ENCODE measurements at places on chromosomes 6 and 20.

DNA sequence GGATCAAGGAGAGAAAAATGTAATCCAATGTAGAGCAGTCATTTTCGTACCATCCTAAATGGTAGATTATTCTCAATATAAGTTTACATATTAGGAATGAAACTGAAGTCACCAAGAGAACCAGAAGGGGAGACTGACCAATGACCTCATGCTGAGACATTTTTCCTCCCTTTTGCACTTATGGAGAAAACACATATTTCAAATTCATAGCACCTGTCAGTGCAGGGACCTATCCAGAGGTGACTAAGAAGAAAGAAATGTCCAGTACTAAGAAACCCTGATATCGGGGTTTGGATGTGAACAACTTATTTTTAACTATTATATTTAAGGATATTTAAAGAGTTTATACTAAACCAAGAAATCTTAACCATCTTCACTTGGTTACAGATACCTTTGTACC is 16.6 kb upstream of the LYRM2 start:
- DNase-seq: no peak

DNA sequence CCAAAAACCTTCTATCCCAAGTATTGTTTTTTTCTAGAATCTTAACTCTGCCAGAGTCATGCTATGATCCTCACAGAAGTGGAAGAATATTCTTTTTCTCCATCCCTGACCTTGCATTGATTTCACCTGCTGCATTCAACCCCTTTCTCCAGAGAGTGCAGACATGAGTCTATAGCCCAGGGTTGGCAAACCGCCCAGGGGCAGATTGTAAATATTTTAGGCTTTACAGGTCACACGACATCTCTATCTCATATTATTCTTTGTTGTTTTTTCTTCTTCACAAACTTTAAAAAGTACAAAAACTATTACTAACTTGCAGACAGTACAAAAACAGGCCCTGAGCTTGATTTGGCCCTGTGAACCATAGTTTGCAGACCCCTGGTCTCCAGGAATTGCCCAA is 112.1 kb upstream of the ASF1A start:
- no peak for DNase-seq

DNA sequence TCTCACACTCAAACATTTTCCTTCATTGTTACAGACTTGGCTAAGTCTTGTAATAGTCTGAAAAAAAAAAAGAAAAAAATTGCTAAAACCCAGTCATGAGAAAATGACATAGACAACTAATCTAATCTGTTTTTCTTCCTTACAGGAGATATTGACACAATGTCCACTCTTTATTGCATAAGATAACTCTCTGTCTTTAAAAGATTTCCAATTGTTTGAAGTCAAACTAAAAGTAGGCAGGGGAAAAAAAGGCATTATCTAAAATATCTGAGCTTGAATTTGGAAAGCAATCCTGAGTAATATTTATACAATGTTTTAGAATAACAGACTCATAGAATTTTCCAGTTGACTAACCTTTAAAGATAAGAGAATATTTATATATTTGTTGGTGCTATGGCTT is 233.0 kb upstream of the CEP162 start:
- DNase-seq: no peak

DNA sequence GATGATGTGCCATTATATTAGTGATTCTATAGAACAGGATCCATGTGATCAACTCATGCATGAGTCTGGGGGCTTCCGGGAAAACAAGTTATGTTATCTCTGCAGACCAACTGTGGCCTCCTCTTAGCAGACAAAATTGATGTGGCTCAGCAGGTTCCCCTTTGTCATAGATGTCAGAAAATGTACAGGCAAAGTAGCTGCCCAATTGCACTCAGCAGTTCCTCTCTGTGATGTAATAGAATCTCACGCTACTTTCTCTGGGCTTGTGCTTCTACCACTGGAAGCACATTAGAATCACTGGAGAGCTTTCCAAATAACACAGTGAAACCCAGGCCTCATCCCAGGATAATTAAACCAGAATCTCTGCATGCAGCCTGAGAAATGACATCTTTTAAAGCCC is 253.1 kb downstream of the SLC24A3 start:
- peak; percentile 80 for DNase-seq

DNA sequence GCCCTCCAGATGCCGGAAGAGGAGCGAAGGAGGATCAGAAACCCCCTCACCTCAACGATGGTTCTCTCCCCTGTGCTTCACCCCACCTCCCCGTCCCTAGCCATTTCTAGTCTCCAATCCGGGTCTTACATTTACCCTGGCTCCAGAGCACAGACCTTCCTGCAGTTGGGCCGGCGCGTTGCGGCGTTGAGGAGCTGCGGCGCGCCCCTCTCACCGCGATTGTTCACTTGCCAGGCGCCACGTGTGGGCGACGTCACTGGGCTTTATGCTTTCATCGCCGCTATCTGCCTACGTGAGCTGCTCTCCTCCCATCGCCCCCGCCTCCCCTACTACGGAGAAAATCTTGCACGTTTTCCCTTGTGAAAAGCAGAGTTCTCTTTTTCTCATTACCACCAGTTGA is at the start of gene CRISP2:
Gene CRISP2 (minus strand): TSS at position 198 of the 400 bp plus-strand sequence. CDS start 4,347 bp downstream, outside the sequence.
- DNase-seq: no peak

- no peak for DNase-seq
Observed at GRCh38 chr6:150949526-150949925, 84.0 kb downstream of the MTHFD1L start.

DNA sequence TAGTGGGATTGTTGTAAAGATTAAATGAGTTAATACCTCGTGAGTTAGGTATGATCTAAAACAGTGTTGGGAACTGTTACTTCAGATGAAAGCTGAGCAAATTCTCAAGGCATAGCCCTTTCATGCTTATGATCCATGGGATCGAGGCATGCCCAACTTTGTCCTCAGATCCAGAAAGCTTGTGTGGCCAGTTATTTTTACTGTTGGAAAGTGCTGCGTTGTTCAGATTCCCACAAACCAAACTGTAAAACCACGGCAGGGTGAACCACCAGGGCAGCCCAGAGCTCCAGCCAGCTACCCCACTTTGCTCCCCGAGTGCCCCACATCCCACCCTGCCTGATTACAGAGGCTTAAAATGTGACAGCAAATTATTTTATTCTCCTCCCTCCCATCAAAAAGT is 139.3 kb upstream of the RIN2 start:
- DNase-seq: no peak

GRCh38 chr6:144481527-144481926 is 196.4 kb downstream of the UTRN start:
- no peak for DNase-seq

- no peak for DNase-seq
Observed at GRCh38 chr6:157443066-157443800, 62.2 kb downstream of the ZDHHC14 start.

DNA sequence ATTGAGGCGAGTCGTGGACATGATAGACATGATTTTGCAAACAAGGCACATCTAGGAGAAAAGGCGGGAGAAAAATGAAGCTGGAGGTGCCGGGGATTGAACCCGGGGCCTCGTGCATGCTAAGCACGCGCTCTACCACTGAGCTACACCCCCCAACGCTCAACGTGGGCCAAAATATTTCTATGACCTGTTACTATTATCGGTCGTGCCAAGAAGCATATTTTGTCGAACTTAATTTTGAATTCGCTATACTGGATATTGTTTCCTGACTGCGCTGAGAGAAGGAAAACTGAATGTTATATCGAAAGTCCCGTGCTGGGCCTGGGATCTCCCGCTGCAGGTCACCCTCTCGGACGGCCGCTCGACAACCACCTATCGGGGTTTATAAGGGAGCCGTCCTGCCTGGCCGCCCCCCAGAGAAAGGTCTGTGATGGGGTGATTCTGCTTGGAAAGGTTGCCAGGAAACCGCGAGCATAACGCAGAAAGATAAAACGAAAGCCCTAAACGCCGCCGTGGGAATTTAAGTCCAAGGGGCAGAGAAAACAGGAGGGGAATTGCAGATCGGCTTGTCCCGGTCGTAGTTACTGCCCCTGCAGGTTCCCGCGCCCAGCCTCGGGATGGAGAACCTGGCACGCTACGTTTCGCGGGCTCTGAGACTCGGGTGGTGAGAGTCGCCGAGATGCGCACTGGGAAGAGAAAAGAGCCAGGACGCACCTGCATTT is 60.0 kb downstream of the TRIM27 start:
- peak; percentile 86 for DNase-seq

DNA sequence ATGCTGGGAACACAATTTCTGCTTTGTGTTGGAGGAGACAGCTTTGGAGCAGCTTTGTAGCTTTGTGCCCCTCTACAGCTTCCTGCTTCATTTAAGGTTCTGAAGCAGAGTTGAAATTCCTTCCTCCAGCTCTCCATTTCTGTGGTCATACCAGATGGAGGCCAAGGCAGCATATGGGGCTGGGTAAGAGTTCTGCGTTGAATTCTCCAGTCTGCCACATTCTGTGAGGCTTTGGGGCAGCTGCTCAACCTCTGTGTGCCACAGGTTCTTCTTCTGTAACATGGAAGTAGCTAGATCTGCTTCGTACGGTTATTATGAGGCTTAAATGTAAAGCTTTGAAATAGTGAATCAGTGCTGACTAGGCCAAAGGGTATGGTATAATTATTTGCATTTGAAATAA is 2.9 kb upstream of the TRIM26 start:
- DNase-seq: no peak

GRCh38 chr6:94144807-94145206 is 725.4 kb upstream of the EPHA7 start:
- no peak for DNase-seq

- DNase-seq: peak; percentile 84
Observed at GRCh38 chr20:45792317-45793118, 764 bp downstream of the DNTTIP1 start.

- DNase-seq: no peak
Observed at GRCh38 chr6:90533615-90534336, 53.1 kb downstream of the MAP3K7 start.

- no peak for DNase-seq
Observed at GRCh38 chr6:91480402-91480801, 893.5 kb upstream of the MAP3K7 start.

DNA sequence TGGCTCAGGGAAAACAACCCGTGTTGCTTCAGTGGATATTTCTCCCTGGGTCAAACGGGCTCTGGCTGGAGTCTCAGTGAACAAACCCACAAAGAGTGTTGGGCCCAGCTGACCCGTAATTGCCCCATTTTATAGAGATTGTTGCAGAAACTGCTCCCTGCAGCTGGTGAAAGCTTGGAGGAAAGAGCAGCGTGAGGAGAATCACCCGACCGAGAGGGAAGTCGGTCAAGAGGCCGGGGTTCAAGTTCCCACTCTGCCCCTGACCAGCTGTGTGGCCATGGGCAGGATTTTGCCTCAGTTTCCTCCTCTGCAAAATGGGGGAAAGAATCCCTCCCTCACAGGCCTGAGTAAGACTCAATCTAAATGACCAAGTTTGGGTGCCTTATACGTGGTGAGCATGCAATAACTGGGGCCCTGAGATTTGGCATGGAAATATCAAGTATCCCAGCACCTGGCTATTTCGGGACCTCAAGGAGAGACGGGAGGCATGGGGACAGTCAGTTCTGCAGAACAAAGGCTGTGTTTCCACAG is 1.7 kb upstream of the TGM2 start:
- DNase-seq: peak; percentile 68

DNA sequence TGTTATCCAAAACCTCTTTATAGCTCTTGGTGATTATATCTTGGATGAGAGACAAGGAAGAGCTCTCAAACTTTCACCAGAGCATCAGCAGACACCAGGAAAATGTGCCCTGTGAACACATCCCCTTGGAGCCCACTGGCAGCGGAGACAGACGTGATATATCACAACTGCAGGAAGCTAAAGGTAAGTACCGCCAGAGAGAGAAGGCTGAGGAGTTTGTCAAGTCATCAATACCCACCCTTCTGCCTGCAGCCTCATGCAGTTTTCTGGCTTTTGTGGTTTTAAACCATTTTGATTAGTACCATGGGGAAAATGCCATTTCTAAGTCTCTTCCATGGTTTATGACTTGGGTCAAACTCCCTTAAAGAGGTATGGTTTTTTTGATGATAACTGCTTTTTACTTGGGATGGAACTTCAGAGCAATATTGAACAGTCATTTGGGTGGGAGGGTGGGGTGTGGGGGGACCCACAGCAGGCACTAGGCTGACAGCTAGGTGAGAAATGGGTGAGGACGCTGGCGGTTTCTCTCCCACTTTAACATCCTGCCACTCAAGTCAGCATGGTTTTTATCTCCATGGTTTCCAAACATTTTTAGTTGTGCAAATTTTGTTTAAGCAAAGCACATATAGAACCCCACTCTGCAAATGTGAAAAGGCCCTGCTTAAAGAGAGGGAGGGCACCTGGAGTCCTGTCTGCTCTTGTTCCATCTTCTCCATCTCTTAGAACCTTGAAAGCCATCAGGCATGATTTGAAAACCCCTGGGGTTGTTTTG is 108.4 kb downstream of the SCML4 start:
- no peak for DNase-seq

- DNase-seq: no peak
Observed at GRCh38 chr6:105608711-105609374, 206.0 kb upstream of the PREP start.

GRCh38 chr6:143061597-143062385 is 1.1 kb downstream of the AIG1 start:
- DNase-seq: no peak

GRCh38 chr6:95847061-95847460 is 168.7 kb upstream of the FUT9 start:
- DNase-seq: no peak

DNA sequence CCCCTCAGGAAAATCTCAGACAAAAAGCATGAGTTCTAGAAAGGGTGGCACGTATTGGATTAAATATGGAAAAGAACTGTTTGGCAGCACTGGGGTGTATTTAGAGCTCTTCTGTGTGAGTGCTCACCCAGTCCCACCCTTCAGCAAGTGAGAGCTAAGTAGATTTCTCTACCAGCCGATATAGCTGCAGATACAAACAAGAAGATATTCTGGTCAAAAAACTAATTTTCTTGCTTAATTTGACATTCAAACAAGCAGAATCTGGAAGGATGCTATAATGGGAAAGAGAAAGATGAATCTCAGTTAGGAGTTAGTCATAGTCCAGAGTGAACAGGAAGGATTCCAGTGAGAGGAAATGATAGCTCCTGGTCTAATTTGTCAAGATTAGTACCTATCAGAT is 232.1 kb downstream of the TMEM242 start:
- no peak for DNase-seq

GRCh38 chr6:166258854-166259276 is 49.3 kb downstream of the PRR18 start:
- DNase-seq: peak; percentile 96

GRCh38 chr6:130029163-130029562 is 10.8 kb downstream of the L3MBTL3 start:
- DNase-seq: no peak

DNA sequence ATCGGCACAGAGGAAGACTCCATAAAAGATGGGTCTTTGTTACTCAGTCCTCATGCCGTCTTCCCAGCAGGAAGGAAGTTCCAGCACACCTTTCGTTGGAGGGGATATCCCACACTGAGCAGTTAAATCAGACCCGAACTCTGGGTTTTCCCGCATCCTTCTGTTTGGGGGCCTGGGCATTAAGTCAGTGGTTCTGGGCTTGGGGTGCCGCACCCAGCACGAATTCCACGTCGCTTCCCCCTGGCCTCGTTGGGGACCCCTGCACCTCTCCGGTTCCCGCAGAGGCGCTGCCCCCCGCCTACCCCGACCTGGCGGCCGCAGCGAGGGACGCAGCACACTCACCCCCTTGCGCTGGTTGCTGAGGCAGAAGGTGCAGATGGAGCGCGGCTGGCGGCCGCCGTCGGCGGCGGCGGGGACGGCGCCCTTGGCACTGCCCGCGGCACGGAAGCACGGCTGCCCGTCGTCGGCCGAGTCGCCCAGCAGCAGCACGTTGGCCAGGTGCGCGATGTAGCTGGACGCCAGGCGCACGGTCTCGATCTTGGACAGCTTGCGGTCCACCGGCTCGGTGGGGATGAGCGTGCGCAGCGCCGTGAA is 641 bp downstream of the TCF15 start:
- no peak for DNase-seq

GRCh38 chr6:95819939-95820338 is 195.8 kb upstream of the FUT9 start:
- no peak for DNase-seq
